ENCODE measurements at places on chromosomes 4 and X.

DNA sequence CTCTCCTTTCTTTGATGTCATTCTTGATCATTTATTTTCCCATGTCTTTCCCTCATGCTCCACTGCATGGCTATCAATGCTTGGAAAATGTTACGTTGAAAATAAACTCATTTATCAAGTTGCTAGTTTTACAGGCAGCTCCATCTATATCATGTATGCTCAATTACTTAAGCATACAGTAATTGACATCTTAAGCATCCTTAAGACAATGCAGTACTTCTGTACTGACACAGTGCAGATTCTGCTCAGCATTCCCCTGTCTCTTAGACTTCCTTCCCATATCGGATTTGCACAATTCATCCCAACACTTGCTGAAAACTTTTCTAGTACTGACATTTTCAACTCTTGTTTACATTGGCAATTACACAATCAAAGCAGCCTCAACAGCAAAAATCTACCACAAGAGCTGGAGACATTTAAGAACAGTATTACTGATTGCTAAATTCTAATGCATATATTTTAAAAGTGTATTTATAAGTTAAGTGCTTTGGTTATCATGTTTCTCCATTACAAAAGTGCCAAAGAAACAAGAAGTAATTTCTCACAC, 165.6 kb downstream of the ATP10D start:
- no peak for DNase-seq

- DNase-seq = peak; percentile 42
Observed at GRCh38 chr4:41323706-41324105, 67.0 kb downstream of the UCHL1 start.

DNA sequence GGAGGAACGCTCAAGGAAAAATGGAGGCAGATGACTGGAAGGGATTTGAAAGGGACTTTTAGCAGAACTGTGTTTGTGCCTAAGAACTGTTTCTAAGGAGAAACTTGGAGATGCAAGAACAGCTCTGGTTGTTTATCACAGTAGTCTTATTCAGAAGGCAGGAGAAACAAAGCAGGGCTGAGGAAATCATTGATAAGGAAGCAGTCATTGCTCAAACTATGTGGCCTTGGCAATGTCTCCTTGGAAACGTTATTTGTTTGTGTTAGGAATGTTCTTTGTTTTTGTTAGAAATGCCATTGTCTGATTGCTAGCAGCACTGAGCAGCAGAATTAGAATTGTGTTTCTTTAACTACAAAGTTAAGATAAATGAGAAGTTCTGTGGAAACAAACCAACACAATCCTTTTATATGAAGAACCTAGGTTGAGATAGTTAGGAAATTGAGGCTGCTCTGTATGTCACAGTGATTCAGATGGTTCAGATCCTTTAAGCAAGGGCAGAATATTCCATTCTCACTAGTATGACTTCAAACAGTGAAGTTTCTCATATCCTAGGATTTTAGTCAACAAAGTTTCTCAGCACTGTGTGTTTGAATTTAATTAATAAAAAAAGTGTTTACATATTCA, 1191.3 kb upstream of the IGFBP7 start:
- no peak for DNase-seq

- no peak for DNase-seq
Observed at GRCh38 chrX:19723427-19723826, 164.0 kb downstream of the SH3KBP1 start.

- DNase-seq = no peak
Observed at GRCh38 chr4:102335616-102336015, 9.7 kb downstream of the SLC39A8 start.

DNA sequence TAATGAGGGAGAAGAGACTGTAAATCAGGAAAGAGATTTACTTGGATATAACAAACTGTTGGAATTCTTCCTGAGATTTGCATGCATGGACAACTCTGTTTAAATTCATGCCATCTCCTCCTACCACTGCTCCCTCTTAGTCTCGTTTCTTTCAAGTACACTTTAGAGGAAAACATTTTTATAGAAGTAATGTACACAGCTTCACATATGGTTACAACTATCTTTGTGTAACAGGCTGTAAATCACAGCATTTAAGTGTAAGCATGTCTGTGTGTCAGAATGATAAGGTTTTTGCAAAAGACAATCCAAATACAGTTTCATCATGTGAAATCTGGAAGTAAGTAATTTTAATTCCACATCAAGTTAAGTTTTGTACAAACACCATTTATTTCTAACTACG, 21.5 kb upstream of the ENPEP start:
- DNase-seq = no peak

- DNase-seq = no peak
Observed at GRCh38 chrX:88990882-88991582, 244.0 kb downstream of the CPXCR1 start.

- no peak for DNase-seq
Observed at GRCh38 chr4:16065066-16065465, 18.8 kb downstream of the PROM1 start.

- DNase-seq = no peak
Observed at GRCh38 chr4:73762409-73762808, 22.0 kb downstream of the CXCL8 start.

DNA sequence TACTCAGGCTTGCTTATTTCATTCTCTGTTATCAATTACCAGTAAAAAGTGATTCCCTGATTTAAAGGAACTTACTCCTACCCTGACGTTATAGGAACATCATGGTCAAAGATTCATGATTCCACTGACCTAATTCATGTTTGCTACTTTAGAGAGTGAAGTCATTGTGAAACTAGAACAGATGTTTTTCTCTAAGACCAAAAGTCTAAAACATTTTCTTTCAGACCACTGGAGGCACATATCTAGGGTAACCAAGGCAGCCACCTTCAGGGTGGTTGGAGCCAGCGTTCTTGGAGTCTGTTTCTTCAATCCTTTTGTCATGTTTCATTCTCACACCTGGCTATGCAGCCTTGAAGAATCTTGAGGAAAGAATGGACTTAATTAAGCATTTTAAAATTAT, 77.8 kb downstream of the GALNTL6 start:
- DNase-seq = no peak

All from T47D (cell line).